Activated CD4-positive, alpha-beta T cell treated with anti-CD3 and anti-CD28 coated beads, Interleukin-2, amount 10 ng/mL, durations not matched to agents 7 days and 5 days (primary cell): ENCODE measurements at places on chromosomes 7 and 10.

GRCh38 chr7:2521952-2522591 is 2.5 kb downstream of the LFNG start:
- DNase-seq: peak; percentile 73

DNA sequence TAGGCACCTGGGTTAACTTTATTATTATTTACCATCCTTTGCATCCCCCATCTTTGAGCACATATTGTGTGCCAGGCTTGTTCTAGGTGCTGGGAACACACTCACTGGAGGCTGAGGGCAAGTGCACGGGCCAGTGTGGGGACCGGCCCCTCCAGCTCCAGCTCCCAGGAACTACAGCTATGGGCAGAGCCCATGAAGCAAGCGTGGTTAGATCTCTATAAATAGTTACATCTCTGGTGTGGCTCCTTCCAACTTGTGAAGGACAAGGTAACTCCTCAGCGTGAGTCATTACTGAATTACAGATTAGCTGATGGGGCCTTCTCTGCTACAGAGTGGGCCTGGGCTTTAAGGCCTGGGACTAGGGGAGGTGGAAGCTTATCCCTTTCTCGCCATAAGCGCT is 583.5 kb downstream of the SDK1 start:
- DNase-seq: no peak

DNA sequence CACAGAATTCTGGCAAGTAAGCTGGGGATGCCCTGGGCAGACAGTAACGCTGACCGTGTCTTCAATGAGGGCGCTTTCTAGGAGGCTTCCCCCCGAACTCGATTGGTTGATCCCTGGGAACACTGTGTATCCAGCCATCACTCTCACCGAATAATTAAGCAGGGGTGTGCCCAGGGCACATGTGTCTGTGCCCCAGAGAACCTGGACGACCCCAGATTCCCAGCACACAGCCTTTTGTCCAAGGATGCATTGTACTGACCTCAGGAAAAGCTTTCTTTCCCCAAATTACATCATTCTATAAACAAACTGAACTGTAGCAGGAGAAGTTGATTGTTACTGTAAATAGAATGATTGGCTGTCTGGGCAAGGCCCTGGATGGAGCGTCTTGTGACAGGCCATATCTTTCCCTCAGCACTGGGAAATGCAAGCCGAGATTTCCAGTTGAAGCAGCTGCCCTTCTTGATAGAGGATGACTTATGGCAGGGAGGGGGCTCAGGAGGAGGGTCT is 6.6 kb upstream of the DEPP1 start:
- DNase-seq: no peak

DNA sequence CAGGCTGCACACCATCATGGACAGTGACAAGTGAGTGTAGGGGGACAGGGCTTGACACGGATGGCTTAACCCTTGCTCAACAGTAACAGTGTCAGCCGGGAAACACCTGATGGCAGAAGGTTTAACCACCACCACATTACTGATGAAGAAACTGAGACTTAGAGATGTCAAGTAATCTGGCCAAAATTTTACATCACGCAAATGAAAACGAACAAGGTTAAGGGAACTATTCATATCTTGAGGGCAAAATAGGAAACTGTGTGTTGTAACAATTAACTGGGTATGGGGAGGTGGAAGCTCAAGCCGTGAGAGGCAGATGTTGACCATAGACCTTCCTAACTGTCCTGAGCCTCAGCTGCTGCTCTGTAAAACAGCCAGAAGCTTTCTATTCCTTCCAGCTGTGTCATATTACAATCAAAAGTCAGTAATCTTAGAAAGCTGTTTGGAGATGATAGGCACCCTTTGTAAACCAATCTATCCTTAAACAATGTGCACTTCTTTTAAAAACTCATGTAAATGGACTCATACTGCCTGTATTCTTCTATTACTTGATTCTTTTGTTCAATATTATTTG is 68.4 kb downstream of the ABCC2 start:
- DNase-seq: no peak

DNA sequence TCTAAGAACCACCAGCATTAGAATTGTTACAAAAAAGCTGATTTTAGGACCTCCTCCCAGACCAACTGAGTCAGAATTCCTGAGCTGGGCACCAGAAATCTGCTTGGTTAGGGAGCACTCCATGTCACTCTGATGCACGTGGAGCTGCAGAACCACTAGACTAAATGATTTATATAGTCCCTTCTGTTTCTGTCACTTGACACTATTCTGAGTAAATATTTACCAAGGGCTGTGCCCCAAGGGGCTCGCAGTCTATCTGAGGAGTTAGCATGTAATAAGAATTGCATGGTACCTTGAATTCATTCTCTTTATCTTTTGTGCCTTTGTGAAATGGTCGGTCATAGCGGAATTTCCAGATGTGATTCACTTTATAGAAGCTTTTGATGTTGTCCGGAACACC is 196.0 kb upstream of the IMMP2L start:
- DNase-seq: no peak

- no peak for DNase-seq
Observed at GRCh38 chr10:50286517-50286916, 35.2 kb upstream of the ASAH2 start.

- DNase-seq: no peak
Observed at GRCh38 chr7:124751027-124751426, 14.6 kb downstream of the GPR37 start.

DNA sequence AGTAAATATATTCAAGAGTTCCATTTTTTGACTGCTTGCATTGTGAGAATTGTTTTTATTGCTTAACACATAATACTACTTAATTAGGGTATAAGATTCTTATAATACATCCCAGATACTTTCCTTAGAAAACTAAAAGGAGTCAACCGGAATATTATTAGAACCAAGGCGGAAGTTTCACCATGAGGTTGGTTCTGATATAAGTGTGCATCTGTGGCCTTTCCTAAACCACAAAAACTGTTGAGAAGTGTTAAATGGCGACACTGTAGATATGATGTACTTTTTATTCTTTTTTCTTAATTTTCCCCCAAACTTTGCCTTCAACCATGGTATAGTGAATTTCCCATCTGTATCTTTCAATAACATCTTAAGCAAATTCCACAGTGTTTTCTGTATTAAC is 32.3 kb upstream of the INHBA start:
- DNase-seq: no peak

- DNase-seq: no peak
Observed at GRCh38 chr10:80542652-80543318, 5.1 kb downstream of the SH2D4B start.

DNA sequence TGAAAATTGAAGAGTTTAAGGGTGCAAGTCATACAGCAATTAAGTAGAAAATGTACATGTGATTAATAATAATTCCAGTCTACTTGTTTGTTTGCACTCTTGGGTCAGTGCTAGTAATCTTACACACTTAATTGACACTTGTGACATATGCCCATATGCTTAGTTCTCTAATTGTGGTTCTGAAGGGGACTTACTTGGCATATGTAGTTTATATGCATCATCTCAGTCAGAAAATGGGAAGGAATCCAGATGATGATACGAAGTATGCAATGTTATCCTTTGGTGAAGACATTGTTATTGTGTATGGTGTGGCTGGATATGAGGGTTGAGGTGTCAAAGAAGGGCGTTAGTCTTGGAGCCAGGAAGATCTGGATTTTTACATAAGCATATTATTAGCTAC is 193.5 kb upstream of the HDAC9 start:
- DNase-seq: no peak

- DNase-seq: no peak
Observed at GRCh38 chr7:66419210-66419609, 209.5 kb upstream of the KCTD7 start.

DNA sequence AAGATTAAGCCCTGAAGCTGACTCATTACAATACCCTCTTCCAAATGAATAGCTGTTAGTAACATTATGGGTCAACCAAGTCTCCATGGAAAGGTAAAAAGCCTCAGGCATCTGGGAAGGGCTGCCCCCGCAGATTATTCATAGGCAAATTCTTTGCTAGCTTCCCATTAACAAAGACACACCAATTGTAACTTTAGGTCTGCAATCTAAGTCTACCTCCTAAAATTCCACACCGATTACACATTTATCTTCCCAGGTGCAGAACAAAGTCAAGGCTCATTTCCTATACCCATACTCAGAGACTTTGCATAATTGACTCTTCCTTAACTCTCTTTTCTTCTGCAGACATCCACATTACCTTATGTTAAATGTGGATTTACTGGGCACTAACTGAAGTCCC is 826.3 kb upstream of the MBL2 start:
- no peak for DNase-seq

GRCh38 chr7:17677408-17677807 is 262.9 kb downstream of the SNX13 start:
- no peak for DNase-seq

DNA sequence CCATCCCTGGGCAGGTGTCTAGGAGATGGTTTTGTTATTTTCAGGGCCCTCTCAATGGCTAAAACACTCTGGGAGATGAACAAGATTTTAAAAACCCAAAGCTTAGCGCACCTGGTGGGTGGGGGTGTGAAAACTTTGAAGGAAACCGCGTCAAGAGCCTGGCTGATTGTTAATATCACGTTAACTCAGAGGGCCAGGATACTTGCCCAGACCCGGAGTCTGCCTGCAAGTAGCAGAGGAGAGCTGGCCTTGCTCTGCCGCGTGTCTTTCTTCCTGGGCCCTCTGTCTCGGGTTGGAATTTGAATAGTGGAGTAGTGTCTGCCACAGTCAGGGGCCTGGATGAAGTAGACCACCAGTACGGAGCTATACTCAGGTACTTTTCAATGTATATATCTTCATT is 1.1 kb downstream of the MGMT start:
- no peak for DNase-seq

DNA sequence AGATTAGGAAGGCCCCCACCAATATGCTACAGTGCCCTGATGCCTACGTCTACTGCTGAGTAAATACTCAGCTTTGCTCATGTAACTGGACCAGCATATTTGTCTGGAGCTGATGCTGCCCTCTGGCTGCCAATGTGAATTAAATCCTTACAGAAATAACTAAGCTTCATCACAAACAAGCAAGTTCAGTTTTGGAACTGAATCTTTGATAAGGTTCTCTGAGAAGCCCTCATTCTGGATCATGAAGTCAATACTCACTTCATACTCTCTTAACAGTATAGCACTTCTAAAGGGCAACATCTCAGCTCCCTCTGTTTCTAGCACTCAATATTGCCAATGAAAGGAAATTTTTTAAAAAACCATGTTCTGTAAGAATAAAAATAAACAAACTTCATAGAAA is 246.7 kb downstream of the ETV1 start:
- DNase-seq: no peak

DNA sequence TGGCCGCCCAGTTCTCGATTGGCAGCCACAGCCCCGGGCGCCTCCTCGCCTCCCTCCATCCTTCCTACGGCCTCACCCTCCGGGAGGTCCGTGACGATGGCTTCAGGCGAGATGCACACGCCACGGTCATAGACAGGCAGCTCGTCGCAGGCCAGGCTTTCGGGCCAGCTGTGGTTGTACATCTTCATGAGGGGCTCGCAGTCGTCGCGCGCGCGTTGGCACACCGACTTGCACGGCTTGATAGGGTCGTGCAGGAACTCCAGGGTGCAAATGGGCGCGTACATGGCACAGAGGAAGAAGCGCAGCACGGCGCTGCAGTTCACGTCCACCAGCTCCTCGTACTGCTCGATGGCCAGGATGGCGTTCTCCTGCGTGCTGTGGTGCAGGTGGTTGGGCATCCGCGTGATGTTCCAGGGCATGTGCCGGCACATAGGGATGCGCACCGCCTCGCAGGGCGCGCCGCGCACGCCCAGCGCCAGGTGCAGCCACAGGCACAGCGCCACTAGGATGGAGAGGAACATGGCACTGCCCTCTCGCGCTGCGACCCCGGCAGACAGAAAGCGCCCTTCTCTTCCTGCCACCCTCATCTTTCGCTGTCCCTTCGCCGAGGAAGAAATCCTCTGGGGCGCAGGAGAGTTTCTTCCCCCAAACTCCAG is 472 bp downstream of the SFRP4 start:
- no peak for DNase-seq

DNA sequence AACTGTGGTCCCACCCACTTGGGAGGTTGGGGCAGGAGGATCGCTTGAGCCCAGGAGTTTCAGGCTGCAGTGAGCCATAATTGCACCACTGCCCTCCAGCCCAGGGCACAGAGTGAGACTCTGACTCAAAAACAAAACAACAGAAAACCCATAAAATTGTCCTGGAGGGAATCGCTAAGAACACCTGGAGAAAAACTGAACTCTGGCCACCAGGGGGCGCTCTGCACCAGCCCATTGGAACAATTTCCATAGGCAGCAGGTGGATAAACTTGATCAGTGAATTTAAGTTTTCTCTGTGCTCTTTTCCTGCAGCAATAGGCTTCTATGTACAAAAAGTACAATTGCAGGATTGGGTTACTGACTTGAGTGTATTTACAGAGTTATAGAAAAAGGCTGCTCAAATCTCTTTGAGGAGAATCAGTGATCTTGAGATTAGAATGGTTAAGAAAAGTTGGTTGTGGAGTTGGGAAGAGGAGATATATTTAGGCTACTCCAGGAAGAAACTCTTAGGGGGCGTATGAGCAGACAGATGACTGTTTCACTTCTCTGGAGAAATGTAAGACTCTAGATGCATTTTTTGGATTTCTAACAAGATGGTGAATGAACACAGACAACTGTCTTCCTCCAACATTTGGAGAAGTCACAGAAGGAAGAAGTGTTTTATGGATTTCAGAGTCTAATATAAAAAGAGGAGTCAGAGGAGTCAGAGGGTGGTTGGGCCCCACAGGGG is 274.9 kb upstream of the GALNT17 start:
- DNase-seq: peak; percentile 56

DNA sequence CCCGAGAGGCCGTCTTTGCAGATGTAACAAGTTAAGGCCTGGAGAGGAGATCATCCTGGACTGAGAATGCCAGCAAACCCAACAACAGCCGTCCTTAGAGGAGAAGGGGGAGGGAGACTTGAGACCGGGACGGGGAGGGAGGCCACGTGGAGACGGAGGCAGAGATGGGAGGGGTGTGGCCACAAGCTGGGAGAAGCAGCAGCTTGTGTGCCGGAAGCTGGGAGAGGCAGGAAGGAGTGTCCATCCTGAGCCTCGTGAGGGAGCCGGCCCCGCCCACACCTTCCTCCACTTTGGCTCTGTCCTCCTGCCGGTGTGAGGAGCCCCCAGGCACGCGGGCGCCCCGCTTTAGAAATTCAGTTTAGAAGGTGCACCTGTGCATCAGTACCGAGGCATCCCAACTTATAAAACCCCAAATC is 95.7 kb downstream of the DNAJB6 start:
- DNase-seq: peak; percentile 29

DNA sequence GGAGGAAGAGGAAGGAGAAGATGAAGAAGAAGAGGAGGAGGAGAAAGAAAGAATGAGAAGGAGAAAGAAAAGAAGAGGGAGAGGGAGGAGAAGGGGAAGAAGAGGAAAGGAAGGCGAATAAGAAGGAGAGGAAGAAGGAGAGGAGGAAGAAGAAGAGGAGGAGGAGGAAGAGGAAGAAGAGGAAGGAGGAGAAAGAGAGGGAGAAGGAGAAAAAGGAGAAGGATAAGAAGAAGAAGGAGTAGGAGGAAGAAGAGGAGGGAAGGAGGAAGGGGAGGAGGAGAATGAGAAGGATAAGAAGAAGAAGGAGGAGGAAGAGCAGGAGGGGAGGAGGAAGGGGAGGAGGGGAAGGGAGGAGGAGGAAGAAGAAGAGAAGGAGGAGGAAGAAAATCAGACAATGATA is 149.2 kb upstream of the LYZL2 start:
- DNase-seq: no peak
